ENCODE measurements at places on chromosomes 6 and 20.

GRCh38 chr20:13017883-13018535 is 9.2 kb downstream of the SPTLC3 start:
- no peak for DNase-seq

- peak; percentile 89 for DNase-seq
Observed at GRCh38 chr6:166490671-166491500, 95.6 kb downstream of the RAMACL start.

DNA sequence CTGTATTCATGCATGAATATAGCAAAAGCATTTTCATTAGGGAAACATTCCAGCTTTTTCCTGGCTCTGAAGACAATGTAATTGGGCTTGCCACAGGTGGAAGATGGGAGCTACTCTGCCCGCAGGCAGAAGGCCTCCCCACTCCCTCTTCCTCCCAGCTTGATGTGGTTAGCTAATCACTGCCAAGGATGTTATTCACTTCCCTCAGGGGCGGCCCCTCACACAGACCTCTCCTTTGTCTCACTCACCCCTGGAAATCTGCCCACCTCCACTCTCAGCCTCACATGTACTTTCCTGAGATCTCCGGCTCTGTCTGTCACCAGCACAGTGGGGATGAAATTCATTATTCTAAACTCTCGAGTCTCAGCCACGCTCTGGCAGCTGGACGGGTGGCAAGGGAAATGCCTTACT is 100.7 kb downstream of the ANKRD60 start:
- DNase-seq: peak; percentile 78

GRCh38 chr6:53979468-53980067 is 131.7 kb upstream of the MLIP start:
- DNase-seq: no peak

GRCh38 chr6:36622901-36623546 is 28.9 kb downstream of the SRSF3 start:
- no peak for DNase-seq

DNA sequence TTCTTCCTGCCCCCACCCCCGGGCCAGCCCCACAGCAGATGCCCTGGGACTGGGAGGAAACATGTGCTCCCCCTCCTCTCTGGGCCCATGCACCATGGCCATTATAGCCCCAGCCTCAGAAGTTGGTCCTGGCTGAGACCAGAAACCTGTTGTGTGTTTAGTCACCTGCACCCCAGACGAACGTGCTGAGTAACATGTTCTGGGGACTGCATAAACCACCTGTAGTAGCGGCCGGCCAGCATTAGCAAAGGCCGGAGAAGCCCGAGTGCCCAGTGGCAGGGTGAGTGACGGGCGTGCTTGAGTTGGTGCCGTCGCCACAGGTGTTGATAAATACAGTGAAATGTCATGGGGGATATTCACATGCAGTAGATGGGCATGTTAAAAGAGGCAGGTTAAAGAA is 73.9 kb downstream of the TCP11 start:
- no peak for DNase-seq

- DNase-seq: no peak
Observed at GRCh38 chr6:166834049-166834448, 122.3 kb downstream of the RNASET2 start.

GRCh38 chr6:17622144-17622543 is 22.0 kb downstream of the FAM8A1 start:
- DNase-seq: no peak

DNA sequence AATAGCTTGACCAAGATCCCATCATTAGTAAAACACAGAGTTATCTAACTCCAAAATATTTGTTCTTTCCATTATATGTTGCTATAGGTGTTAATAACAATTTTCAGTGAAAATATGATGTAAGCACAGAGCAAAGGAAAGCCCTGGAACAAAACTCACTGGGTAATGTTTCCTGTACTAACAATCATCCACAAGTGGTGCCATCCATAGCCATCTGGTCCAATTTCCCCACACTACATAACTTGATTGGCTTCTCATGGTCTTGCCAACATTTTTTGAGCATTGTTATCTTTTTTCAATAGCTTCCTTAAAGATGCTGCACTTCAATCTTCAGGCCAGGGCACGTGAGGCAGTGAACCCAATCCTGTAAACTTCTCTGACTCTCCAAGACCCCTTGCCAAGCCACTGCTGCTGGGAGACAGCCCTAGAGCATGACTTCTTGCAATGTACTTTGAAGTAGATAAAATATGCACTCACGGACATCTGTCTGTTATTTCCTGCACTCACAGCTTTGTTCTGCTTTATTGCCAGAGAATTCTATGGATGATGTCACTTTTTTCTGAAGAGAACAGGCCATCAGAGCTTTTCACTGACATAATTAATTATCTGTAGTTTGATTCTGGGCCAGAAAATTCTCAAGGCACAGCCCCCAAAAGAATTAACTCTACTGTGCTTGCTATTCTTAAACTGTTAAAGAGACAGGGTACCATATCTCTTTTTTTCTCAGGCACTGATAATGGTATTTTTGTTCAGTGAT is 97.5 kb upstream of the TMEM30A start:
- DNase-seq: peak; percentile 59

GRCh38 chr6:100220543-100220942 is 226.5 kb upstream of the MCHR2 start:
- DNase-seq: no peak

DNA sequence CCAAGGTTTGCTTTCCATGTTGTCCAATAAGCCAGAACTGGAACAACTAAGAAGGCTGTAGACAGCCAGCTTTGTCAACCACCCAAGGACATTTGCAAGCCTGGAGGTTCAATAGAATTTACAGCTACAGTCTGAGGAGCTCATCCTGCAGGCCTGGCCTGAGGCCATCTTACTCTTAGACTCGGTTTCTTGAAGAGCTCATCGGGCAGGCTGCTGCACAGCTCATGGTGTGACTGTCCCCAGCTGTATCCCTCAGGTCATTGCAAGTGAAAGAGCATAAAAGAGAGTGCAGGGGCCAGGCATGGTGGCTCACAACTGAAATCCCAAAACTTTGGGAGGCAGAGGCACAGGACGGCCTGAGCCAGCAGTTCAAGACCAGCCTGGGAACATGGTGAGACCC is 96.9 kb upstream of the FOXQ1 start:
- DNase-seq: no peak

DNA sequence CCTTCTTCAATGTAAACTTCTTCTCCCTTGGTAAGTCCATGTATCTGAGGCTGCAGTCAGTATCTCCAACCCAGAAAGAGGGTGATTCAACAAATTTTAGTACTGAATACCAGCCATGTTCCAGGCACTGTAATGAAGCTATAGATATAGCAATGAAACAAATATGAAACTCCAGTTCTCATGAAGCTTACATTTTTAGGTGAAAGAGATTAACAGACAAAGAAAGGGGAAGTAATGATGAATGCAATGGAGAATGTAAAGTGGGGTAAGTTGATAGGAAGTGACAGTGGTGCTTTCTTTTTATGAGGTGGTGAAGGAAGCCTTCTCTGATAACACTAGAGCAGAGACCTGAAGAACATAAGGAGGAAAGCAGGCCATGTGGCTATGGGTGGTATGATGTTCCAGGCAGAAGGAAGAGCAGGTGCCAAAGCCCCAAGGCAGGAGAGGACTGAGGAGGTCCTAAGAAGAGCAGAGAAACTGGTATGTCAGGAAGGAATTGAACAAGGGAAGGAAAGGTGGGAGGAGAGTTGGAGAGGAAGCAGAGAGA is 143.6 kb downstream of the TFAP2B start:
- DNase-seq: no peak

DNA sequence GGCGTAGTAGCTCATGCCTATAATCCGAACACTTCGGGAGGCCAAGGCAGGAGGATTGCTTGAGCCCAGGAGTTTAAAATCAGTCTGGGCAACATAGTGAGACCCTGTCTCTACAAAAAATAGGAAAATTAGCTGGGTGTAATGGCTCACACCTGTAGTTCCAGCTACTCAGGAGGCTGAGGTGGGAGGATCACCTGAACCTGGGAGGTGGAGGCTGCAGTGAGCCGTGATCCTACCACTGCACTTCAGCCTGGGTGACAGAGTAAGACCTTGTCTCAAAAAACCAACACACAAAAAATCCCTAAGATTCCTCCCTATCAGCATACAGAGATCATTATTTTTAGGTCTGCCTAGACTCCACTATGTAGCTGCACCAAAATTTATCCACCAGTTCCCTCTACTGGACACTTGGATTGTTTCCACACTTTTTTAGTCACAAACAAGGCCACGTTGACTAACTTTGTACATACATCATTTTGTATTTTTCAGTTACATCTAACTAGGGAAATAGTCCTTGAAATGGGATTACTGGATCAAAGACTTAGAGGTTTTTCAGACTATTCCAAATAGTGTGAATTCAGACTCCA is 3.6 kb upstream of the PHF1 start:
- DNase-seq: no peak

DNA sequence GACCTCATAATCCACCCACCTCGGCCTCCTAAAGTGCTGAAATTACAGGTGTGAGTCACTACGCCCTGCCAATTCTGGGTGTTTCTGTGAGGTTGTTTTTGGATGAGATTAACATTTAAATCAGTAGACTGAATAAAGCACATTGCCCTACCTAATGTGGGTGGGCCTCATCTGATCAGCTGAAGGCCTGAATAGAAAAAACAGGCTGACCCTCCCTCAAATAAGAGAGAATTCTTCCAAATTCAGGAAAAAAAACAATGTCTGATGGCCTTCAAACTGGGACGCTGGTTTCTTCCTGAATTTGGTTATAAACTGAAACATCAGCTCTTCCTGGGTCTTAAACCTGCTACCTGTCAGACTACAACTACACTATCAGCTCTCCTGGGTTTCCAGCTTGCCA is 51.0 kb downstream of the POU3F2 start:
- DNase-seq: no peak

- DNase-seq: no peak
Observed at GRCh38 chr6:37974381-37974780, 154.9 kb downstream of the ZFAND3 start.

DNA sequence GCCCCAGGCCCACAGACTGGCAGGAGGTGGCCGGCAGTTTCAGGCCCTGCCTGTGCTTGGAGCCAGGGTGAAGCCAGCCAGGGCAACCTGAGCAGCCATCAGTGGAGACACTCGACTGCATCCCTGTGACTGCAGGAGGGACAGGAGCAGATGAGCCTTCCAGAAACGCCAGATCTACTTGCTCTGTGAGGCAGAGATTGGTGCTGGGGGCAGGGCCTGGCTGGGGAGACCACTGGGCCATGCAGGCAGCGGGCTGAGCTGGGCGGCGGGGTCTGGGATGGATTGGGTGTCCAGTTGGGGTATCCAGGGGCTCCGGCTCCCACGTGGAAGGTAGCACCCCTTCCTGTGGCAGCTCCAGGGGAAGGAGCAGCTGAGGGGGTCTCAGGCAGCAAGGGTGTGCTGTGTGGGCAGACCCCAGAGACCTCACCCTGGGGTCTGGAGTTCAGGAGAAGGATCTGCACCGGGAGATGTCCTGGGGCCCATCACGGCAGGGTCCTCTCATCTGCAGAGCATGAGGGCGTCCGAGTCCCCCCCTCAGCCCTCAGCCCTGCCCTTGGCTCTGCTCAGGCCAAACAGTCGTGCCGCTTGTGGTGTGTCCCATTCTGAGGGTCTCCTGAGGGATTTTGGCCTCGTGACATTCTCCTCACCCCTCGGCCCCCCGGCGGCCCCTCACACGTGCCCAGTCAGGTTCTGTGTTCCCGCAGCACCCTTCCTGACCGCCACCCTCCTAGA is 334.9 kb downstream of the TAF4 start:
- no peak for DNase-seq

- no peak for DNase-seq
Observed at GRCh38 chr6:157228426-157229131, 94.7 kb downstream of the TMEM242 start.

DNA sequence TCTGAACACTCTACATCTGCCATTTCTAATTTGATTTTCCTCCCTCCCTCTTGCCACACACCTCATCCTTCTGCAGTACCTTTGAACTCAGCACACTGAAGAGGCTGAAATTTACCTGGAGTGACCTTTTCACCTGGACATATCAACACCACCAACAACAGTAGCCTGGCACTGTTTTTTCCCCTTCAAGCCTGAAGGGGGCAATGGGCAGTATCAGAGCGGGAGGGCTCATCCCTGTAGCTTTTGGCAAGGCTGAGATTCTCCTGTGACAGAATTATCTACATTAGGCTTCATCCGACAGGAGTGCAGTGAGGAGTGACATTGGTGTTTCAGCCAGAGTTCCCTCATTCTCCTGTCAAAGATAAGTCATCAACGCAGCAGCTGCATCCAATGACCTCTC is 312.8 kb upstream of the SPTLC3 start:
- no peak for DNase-seq

- no peak for DNase-seq
Observed at GRCh38 chr6:27889628-27890444, 22.4 kb downstream of the OR2B2 start.

GRCh38 chr20:3283222-3283820 is 44.3 kb upstream of the SLC4A11 start:
- no peak for DNase-seq

GRCh38 chr6:30035784-30036183 is 25.3 kb upstream of the POLR1H start:
- DNase-seq: no peak

DNA sequence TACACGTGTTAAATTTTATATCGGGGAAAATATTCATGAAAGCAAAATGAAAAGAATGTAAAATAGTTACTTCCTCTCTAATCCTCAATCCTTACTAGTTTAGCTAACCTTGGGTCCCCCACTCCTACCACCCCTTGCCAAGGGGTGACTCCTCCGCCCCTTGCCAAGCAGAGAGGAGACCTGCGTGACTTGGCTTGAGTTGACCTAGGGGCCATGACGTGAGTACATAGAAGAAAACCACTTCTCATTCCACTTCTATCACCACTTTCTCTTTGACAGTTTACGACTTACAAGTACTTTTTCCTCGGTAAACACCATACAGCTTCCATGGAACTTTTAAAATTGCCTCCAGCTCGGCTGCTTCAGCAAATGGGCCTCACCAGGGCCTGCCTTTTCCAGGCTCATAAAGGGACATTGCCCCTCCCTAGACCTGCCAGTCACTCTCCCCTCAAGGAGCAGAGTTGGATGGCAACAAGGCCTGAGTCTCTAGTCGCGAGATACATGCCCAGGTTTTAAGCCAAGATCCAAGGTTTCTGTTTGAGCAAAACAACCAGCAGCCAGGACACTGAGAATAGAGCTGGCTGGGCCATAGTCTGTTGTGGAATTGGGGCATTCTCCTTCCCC is 29.9 kb downstream of the SDCBP2 start:
- DNase-seq: no peak

- DNase-seq: no peak
Observed at GRCh38 chr6:118825661-118826060, 68.3 kb upstream of the ASF1A start.

DNA sequence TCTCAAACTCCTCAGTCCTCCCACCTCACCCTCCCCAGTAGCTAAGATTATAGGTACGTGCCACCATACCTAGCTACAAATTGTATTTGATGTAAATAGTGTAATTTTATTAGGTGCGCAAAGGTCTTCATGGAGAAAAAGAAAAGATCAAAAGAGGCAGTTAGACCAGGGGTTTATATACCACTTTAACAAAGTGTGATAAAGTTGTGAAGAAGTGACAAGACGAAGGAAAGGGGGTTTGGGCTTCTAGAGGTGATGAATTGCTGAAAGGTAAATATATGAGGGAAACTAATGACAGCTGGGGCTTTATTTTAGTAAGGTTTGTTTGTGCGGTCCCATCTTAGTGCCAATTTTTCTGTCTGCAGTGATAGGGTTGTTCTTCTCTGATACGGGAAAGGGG is 105.3 kb downstream of the CD24 start:
- no peak for DNase-seq

GRCh38 chr6:46990031-46990644 is 52.0 kb downstream of the ADGRF1 start:
- DNase-seq: peak; percentile 15

All from NCI-H226 (cell line).